ENCODE measurements at places on chromosomes 1 and 21.

GRCh38 chr1:66712839-66713238, 39.4 kb upstream of the DYNLT5 start:
- DNase-seq: no peak

DNA sequence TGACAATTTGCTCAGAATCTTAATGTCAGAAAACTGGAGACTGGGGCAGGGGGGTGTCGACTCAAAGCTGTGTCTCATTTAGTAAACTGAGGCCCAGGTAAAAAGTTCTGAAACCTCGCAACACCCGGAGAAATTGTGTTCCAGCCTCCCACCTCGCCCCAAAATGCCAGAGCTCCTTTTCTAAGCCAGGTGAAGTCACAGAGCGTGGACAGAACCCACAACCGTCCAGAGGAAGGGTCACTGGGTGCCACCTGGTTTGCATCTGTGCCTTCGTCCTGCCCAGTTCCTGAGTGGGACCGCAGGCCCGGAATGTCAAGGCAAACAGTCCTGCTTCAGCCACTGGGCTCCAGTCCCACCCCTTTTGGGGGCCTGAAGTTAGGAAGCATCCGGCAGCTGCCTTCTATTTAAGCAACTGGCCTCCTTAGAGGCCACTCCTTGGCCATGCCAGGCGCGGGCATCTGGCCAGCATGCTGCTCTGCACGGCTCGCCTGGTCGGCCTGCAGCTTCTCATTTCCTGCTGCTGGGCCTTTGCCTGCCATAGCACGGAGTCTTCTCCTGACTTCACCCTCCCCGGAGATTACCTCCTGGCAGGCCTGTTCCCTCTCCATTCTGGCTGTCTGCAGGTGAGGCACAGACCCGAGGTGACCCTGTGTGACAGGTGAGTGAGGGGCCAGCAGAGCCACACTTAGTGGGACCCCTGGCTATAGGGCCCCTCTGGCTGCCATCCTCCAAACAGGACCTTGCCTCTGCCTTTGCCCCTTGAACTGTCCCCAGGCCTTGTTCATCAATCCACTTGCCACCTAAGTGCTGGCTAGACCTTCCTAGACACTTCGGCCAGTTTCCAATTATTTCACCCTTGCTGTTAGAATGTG, at the start of gene TAS1R1:
Gene TAS1R1 (plus strand): TSS at position 401 of the 872 bp plus-strand sequence. CDS start 67 bp downstream, at position 468.
- peak; percentile 49 for DNase-seq

DNA sequence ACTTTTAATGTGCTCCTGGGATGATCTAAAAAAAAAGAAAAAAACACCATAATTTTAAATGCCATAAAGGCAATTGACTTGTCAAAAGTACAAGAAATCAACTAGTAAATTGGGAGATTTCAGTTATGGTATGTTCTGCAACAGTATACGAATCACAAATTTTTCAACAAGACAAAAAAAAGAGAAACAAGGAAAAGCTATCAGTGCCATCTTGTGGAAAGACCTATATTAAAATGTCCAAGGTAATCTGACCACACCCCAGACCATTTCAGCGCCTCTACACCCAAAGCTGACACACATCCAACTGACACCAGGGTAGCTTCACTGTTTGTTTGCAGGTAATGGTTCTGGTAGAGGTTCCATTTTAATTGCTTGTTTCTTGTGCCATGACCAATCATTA, 5.0 kb upstream of the DUSP23 start:
- no peak for DNase-seq

GRCh38 chr1:231986631-231987336, 360.2 kb downstream of the DISC1 start:
- no peak for DNase-seq

- DNase-seq: no peak
Measured at GRCh38 chr1:25442178-25442577, 11.5 kb downstream of the MACO1 start.

DNA sequence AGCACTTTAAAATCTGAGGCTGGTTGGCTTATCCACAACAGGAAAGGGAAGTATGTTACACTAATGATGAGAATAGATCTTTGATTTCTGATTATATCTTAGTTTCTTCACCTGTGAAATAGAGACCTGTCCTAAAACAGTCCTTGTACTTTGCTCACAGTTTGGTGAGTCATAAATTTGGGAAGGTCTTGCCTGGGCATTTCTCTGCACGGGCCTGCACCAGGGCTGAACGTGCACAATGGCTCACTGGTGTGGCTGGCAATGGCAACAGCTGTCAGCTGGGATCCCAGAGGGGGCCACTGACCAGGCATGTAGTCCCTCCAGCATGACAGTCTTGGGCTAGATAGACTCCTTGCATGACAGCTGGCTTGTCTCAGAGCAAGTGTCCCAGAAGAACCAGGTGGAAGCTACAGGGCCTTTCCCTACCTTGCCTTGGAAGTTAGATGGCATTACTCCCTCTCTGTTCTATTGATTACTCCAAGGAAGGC, 367.4 kb downstream of the DISC1 start:
- DNase-seq: no peak

GRCh38 chr1:21344750-21345443, 54.6 kb upstream of the ECE1 start:
- DNase-seq: peak; percentile 57

DNA sequence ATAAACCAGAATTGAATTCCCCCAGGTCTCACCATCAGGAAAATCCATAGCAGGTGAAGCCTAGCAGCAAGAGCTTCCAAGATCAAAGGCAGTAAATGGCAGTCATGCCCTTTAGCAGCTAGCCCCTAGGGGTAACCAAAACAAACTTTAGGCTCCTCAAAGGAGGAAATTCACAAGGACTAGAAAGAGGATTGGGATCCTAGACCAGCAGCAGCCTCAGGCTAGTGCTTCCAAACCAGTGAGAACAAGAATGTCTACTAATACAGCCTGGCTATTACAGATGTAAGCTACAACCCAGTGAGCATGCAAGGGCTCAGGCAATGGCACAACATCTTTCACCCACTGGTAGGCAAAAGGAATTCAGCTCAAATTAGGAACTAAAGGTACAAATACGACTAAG, 11.1 kb upstream of the RIMKLA start:
- DNase-seq: no peak

DNA sequence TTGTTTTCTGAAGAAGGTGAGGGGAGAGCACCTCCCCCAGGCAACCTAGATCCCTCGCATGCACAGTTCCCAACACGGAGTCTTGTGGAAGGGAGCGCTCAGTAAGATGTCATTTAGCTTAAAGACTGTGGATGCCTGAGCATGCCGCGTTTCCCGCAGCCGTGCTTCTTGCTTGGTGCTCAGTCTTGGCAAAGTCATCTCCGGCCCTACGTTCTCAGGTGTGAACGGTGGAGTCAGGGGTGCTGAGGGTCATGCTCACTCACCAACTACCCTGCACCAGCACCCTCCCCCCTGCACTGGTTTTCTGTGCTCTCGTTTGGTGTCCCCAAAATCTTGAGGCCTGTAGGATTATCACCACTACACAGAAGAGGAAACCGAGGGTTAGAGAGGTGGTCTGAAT, 202.1 kb downstream of the RHOU start:
- no peak for DNase-seq

GRCh38 chr1:194975913-194976312, 1632.3 kb downstream of the KCNT2 start:
- no peak for DNase-seq

DNA sequence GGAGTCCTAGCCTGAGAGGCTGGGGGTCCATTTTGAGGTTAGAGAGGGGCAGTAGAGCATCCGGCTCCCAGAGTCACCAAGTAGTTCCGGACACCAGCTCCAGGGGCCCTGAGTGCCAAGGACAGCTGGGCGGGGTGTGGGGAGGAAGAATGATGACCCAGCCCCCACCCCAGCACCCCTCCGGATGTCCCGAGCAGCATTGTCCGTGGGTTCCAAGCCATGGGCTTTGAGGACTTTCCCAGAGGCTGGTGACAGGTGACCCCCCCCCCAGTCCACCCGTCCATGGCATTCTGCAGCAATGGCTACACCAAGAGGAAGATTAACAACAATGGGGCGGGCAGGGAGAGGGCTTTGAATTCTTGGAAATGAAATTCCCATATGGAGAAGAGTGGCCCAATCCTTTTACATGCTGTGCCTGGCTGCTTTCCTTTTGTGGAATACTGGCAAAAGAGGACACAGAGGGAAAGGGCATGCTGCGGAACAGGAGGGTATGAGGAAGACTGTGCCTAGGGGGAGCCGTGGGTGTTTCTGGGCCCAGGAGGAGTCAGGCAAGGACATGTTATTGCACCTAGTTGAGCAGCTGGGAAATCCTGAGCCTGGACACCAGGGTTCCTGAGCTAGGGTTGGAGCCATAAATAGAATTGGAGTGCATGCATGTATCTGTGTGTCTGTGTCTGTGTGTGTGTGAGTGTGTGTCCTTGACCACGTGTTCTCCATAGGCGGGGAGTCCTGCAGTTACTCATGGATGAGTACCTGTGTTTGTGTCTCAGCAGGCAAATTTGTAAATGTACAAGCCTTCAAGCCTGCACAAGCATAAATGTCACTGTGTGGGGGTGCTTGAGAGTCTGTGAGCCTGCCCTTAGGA, 956 bp downstream of the ATP1A2 start:
- DNase-seq: no peak

DNA sequence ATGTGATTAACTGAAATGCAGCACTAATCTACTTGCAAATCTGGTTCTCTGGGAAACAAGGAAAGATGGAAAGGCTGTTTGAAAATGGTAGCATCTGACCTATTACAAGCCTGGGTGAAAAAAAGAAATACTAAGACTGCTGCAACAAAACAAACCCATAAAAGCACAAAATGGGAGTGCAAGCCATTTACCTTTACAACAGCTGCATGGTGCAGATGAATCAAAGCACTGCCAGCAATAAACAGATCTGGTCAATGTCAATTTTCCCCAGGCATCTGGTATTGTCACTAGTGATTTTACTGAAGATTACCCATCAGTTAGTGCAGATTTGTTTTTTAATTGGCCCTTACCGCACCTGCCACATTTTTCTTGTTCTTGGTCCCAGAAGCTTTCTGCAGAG, 1341.7 kb downstream of the PLA2G4A start:
- no peak for DNase-seq

DNA sequence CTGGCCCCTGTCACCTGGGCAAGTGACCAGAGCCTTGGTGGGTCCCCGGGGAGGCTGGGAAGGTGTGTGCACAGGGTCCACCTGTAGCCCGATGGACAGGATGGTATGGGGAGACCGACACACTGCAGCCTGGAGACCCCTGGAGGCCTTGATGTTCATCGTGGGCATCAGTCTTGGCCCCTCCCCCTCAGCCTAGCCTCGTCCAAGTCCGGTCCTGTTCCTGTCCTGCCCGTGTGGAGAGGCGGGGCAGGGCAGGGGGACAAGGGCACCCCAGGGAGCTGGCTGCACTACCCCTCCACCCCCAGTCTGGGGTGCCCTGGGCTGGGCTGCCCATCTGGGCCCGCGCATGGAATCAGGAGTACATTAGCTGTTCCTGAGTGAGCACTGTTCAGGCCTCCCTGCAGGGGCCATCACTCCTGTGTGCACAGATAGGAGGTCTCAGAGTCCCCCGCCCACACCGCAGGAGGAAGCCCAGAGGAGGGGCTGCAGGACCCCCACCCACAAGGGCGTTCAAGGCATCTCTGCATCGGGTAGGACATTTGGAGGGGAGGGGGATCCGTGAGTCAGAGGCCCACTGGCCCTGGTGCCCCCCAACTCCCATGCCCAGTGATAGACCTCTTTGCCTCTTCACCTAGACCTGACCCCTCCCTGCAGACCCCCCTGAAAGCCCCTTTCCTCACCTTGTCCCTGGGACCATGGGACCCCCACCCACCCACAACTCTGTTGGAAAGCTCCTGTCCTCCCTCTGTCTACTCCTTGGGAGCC, 63.2 kb downstream of the WNT9A start:
- DNase-seq: no peak

DNA sequence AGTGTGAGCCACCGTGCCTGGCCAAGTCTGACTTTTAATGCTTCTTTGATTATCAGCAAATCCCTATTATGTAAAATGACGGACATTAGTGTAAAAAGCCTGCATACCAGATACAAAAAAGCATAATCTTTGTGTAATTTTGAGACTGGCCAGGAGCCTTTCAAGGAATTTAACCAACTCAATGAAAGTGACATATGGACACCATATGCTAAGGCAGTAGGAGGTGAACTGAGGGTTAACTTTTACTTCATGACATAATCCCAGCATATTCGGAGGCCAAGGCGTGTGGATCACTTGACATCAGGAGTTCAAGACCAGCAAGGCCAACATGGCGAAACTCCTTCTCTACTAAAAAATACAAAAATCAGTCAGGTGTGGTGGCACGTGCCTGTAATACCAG, 94.6 kb downstream of the EIF4G3 start:
- DNase-seq: no peak

GRCh38 chr1:99456536-99456935, 189.4 kb upstream of the PALMD start:
- DNase-seq: no peak

DNA sequence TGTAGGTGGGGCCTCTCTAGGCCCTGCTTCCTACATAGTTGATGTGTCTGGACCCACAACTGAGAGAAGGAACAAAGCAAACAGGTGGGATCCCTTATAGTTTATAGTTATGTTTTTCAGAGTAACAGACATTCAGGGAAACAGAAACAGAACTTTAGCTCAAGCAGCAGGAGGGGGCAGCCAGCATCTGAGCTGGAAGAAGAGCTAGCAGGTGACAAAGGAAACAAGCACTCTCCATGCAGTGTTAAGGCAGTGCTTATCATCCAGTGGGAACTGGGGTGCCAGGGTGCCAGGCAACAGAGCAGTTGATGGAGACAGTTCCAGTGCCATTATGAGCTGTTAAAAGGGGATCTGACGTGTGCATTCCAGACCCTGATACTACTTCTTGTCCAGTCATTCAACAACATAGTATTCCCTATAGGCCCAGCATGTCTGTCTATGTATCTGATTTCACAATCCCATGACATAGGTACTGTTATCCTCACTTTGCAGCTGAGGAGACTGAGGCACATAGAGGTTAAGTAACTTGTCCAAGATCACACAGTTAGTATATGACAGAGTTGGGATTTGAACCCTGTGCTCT, 13.5 kb downstream of the HIVEP3 start:
- no peak for DNase-seq

GRCh38 chr1:229619002-229619401, 6.9 kb downstream of the TAF5L start:
- no peak for DNase-seq

DNA sequence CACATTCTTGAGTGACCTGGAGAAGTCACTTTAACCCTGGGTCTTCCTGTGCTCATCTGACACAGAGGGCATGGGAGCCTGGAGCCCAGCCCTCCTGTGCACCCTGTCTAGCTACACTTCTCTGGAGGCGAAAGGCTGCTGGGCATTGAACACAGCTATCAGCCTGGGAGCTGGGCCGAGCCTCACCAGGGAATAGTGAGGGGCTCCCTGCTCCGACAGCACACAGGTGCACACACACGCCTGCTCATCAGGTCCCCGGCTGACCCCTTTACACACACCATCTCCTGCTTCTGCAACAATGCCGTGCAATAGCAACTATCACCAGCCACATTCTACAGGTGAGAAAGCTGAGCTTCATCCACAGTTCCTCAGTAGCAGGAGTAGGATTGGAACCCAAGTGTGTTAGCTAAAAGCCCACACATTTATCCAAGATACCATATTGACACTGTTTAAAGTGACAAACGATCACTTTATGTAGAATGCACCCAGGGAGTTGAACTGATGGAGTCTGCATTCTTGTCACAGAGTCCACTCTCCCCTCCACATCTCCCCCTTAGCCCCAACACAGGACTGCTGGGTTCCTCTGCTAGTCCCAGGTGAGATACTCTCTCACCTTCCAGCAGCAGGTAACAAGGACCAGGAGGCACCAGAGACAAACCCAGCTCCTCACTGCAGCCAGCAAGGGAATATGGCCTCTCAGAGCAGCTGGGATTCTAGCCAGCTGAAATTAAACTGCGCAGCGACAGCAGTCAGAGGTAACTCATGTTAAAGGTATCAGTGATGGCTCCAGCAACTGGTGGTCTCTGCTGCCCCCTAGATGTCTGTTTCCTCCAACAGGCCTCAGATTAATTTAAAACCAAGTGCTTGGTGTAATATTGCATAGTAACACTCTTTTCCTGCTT, 18.3 kb upstream of the CAPN8 start:
- peak; percentile 66 for DNase-seq
